ENCODE measurements at places on chromosomes 5 and 9.

- DNase-seq, result no peak
Measured at GRCh38 chr5:59275510-59276324, 617.8 kb downstream of the PDE4D start.

GRCh38 chr9:1606253-1606652, 408.9 kb upstream of the SMARCA2 start:
- no peak for DNase-seq

DNA sequence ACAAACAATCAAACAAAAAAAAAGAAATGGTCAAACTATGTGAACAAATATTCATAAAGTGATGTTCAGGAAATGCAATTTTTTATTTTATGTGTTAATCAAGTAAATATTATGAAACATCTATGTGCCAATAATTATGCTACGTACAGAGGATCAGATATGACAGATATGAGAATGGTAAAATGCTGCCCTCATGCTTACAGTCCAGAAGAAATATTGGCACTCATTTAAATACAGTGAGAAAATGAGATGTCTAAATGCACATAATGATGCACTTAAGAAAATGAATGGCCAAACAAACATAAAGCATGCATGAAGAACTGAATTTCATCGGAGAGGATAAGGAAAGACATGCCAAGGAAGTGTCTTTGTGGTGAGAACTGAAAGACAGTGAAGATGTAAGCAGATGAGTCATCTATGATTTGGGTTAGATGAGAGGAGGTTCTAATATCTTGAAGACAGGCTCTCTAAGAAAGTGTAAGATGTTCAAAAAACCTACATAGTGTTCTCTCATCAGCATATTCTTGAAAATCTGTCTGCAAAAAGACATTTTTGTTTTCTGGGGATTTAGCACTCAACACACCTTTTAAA, 1231.1 kb upstream of the ACO1 start:
- DNase-seq, result no peak

DNA sequence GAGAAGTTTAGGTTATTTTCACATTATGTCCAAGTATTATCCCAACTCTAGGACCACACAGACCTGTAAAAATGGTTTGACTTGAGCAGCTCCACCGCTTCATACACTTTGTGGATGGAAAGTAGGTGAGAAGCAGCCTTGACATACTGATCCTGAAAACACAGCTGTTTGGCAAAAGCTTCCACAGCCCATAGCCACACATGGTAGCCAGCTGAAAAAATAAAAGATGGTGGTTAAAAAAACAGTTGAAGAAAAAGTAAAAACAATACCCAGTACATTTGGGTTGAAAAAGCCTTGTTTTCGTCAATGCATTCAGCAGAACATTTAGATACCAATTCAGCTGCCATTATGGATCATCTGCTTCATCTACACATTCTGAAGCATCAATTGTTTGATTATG, 36.7 kb downstream of the GEMIN5 start:
- DNase-seq, result no peak

DNA sequence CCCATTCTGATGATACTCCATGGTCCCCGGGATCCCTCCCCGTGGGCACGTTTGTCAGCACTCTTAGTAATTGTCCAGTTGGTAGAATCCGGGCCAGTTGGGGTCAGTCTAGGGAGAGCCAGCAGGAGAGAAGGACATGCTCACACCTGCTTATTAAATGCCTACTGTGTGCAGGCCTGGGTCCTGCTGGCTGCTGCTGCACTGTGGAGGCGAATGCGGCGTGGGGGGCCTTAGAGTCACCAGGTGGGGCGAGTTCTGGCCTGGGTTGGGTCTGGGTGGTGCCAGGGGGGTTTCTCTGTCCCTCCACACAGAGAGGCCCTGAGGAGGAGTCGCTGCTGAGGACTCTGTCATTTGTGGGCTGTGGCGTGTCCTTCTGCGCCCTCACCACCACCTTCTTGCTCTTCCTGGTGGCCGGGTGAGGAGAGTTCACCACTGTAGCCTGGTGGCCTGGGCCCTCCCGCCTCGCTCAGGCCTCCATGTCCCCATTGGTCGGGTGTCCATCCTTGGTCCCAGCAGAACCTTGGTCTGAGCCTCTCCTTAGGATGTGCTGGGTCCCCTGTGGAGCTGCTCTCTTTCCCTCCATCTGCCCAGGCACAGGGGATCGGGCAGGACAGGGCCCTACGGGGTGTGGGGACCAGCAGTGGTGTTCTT, 17.3 kb downstream of the ADGRD2 start:
- DNase-seq, result no peak

GRCh38 chr5:132266836-132267160, 9.3 kb downstream of the PDLIM4 start:
- no peak for DNase-seq

GRCh38 chr5:176633598-176633997, 3.1 kb downstream of the EIF4E1B start:
- DNase-seq, result no peak

GRCh38 chr9:131690941-131691573, 48.8 kb downstream of the RAPGEF1 start:
- DNase-seq, result no peak

DNA sequence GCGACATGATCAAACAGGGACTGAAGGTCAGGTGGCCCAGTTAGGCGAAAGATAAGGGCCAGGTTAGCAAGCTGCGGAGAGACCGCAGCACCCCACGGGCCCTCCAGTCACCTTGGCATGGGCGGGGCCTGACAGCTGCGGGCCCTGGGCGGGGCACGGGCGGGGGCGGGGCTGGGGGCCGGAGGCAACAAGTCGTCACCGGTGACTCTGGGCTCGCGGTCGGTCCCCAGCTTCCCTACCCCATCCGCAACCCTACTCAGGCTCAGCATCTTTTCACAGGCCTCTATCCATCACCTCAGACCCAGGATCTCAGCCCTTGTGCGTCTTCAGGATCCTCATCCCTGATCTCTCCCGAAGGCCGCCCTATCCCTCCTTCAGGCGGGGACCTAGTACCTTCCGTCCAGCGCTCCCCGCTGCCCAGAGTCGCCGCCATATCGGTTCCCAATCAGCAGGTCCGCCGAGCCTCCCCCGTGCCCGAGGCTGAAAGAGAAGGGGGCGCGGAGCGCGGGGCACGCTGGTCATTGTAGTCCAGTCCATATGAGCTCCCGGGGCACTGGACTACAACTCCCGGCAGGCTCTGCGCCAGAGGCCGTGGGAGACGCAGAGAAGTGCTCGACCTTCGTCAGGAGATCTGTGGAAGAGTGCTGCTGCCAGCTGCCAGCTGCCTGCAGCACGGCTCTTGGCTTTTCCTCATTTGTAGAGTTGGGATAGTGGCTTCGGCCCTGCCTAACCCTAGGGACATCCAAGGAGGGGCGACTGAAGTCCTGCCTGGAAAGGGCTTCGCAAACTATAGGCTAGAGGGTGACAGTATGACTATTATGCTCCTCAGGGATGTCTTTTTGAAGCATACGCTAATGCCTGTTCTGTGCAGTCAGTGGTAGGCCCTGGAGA, at the start of gene DNAJC18:
Gene DNAJC18 (minus strand): TSS at position 513 of the 891 bp plus-strand sequence. CDS start 80 bp downstream, at position 433.
- DNase-seq, result peak; percentile 91

GRCh38 chr9:33170464-33171415, 3.6 kb upstream of the B4GALT1 start:
- DNase-seq, result peak; percentile 7

GRCh38 chr5:88813244-88813643, 69.7 kb downstream of the MEF2C start:
- DNase-seq, result no peak

GRCh38 chr9:85212887-85213286, 528.9 kb downstream of the AGTPBP1 start:
- DNase-seq, result no peak

DNA sequence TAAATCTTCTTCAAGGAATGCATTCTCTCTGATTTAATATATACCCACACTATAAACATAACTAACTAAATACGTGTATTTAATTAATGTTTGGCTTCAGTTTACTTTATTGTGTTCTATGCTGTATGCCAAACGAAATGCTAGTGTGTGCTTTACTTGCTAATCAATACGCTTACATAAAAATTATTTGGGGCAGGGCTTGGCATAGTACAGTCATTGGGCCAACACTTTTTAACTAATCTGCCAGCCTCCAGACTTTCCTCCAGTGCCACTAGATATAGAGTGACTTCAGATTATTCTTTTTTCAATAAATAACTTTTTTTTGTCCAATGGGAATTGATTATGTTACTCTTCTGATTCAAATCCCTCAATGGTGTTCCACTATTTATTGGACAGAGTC, 8.7 kb upstream of the CARNMT1 start:
- DNase-seq, result no peak

GRCh38 chr5:128276537-128277216, 193.1 kb downstream of the SLC12A2 start:
- no peak for DNase-seq

DNA sequence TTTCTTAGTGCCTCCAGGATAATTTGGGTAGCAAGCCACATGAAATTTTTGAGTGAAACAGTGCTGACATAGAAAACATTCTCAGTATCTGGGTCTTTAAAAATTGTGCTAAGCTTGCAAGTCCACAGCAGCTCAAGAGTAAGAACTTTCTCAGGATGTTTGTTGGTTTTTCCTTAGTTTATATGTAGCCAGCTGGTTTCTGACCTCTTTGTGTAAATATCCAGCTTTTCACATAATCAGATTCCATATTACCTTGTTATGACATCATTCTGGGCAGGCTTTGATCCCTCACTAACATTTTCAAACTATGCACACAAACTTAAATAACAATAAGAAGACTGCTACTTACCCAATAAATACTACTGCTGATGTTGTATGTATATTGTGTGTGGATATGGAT, 82.9 kb upstream of the VCAN start:
- DNase-seq, result no peak

- DNase-seq, result no peak
Measured at GRCh38 chr5:56088967-56089829, 94.4 kb upstream of the IL6ST start.

DNA sequence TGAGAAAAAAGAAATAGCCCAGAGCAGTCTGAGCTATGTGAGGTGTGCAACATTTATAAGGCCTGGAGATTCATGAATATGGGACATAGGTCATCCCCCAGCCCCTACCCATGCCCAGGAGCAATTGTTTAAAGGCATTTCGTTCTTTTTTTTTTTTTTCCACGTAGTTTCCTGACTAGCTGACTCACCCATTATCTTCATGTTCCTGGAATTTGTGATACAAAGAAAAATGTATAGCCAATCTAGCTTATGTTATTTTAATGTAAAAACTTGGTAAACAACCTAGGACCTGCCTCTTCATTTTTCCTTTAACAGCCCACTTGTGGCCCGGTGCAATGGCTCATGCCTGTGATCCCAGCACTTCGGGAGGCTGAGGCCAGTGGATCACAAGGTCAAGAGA, 81.3 kb downstream of the OSTF1 start:
- no peak for DNase-seq
